A549 (cell line): ENCODE measurements at places on chromosomes 1 and 21. TPM values are rescaled to one million over a fixed set of nuclear protein-coding genes. Genes with fewer than 3 reads are reported as not detected.

- peak; percentile 60 for DNase-seq
These were observed 560 bp downstream of the PLEKHM2 start for GRCh38 chr1:15684468-15685291.

Gene EIF2D
- polyA plus RNA-seq: 31.8 to 32.7 TPM (median 32.5 TPM) in 3 replicates

GRCh38 chr1:53964109-53964508, 18.0 kb downstream of the LRRC42 start:
- DNase-seq: no peak

Gene DOCK7
- polyA plus RNA-seq: 19.9 to 31.1 TPM (median 25.5 TPM) in 3 replicates

DNA sequence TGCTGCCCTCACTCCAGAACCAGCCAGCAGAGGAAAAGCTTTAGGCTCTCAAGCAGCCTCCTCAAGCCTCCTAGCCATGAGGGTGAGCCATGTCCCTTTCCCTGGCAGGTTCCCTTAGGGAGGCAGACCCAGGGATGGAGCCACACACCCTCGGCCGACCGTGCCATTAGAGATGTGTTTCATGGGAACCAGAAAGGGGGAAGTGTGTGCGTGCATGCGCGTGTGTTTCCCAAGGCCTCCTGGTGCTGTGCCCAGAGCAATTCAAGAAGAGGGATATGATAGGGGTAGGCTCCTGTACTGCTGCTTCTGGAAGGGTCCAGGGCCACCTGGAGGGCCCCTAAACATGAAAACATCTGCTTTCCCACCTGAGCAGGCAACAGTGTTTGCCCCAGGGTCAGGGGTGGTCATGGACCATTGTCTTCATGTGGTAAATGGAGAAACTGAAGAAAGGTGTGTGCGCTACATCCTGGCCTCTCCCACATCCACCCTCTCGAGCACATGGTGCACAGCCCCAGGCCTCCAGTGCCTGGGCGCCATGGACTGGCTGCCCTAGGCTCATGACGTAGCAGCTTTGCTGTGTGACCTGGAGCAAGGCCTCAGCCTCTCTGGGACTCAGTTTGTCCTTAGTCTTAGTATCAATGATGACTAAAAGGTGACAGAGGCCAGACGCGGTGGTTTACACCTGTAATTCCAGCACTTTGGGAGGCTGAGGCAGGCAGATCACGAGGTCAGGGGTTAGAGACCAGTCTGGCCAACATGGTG, 48.1 kb downstream of the SYF2 start:
- DNase-seq: no peak

DNA sequence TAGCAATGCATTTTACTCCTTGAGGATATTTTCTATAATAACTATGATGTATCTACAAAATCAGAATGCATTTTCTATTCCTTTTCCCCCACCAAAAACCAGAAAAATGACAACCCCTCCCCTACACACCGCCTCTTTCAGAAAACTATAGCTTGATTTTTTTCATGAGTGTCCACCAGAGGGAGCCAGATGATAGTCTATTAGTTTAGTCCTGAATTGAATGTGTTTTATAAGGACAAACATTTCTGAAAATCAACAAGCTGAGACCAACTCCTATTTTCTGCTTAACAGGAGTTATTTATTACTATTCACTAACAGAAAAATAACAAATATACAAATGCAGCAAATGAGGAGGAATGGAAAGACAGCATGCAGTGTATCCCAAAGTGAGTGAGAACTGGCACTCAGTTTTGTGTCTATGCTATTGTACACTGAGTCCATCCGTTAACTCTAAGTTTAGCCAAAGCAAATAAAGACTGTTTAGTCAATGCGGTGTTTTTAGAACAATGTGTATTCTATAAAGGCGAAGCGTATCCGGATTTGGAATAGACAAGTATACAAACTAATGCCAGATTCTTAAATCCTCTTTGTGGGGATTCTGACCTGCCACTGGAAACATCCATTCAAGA, 182.6 kb downstream of the VAV3 start:
- DNase-seq: peak; percentile 34

Gene NUP210L
- not detected in 3 replicates for polyA plus RNA-seq

DNA sequence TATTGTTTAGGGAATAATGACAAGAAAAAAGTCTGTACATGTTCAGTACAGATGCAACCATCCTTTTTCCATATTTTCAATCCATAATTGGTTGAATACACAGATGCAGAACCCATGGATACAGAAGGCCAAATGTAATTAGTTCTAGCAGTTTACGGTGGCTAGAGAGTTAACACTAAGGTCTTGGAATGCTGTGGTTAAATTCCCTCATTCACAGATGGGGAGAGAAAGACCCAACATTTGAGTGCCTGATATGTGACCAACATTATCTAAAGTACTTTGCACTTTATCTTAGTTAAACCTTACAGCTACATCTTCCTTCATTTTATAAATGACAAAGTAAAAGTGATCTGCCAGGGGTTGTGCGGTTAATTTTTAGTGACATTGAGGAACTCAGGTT, 5.3 kb downstream of the SCMH1 start:
- no peak for DNase-seq

GRCh38 chr1:234262007-234262753, 111.1 kb upstream of the COA6 start:
- DNase-seq: no peak

Gene UBASH3A
- polyA plus RNA-seq: not detected in 3 replicates

DNA sequence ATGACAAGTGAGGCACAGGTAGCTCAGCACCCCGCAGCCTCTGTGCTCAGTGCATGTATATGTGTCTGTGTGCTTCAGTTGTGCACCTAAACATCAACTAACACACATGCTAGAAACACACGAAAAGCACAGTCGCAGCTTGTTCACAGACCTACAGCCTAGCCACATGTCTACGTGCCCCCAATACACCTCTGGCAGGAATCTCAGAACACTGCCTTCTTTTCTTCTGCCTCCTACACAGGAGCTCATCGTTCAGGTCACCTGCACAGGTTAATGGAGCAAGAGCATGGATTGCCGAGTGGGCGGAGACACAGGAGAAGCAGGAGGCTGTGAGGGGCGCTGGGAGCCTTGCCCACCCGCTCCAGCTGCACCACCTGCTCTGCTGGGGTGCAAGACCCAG, 31.7 kb downstream of the CTNNBIP1 start:
- DNase-seq: no peak

Gene B3GALT5
- 0.29 to 0.39 TPM (median 0.38 TPM) in 3 replicates for polyA plus RNA-seq

DNA sequence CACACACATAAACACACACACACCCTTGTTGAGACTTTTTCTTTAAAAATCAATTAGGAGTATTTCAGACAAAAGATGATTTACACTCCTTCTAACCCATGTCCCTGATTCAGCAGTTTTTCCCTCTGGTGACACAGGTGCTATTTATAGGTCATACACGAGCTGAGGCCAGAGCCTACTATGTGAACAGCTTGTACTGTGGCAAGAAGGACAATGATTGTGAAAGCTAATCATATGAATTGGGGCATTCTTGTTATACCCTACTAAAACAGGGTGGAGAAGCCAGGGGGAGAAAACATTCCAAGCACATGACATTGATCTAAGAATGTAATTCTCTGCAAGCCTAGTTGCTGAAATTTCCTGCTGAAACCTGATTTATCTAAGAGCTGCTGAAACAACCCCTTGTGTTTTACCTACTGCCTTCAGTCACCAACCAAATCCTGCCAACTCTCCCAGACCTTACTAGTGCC, 60.3 kb downstream of the XCL1 start:
- no peak for DNase-seq

GRCh38 chr21:34679051-34679450, 10.3 kb downstream of the CLIC6 start:
- DNase-seq: no peak

Gene COP1
- polyA plus RNA-seq: 21.1 to 21.9 TPM (median 21.6 TPM) in 3 replicates

Gene GPR89B
- polyA plus RNA-seq: 4.7 to 7.0 TPM (median 6.0 TPM) in 3 replicates

- DNase-seq: peak; percentile 31
These were observed 9.4 kb downstream of the E2F2 start for GRCh38 chr1:23521588-23521987.

- no peak for DNase-seq
These were observed 32.2 kb downstream of the ST6GALNAC3 start for GRCh38 chr1:76106719-76107235.
